GM19239 (cell line): ENCODE measurements at places on chromosomes 1 and 21.

- DNase-seq: no peak
Observed at GRCh38 chr1:67830928-67831830, 2.1 kb downstream of the GNG12 start.

DNA sequence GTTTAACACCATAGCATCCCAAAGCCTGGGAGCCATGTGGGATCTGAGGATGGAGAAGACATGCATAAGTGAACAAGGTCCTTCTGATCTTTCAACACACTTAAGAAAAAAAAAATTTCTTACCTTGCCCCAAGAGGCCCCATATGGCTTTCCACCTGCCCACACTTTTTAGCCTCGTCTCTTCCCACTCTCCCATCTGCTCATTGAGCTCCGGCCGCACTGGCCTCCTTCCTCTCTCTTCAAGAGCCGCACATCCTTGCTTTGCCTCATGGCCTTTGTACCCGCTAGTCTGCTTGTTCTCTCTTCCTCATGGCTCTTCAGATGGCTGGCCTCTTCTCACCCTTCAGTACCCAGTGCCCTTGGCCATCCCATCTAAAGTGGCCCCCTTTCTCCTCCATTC is 70.2 kb upstream of the PDE4B start:
- no peak for DNase-seq

DNA sequence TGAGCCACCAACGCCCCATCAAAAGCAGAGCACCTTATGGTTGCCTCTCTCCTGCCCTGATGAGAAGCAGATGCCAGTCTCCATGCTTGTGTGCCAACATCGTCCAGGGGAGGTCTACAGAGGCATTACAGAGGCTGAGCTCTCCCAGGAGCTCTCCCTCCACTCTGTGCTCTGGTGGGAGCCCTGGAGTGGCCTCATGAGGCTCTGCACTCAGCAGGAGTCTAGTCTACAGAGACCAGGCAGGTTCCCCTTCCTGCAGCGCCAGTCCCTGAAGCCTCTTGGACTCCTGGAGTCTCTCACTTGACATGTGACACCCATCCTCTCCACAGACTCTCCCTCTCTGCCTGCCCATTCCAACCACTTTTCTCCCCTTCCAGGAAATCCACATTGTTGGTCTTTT is 3.4 kb downstream of the DCST1 start:
- DNase-seq: no peak

- DNase-seq: no peak
Observed at GRCh38 chr1:151820940-151821339, 10.7 kb downstream of the RORC start.

DNA sequence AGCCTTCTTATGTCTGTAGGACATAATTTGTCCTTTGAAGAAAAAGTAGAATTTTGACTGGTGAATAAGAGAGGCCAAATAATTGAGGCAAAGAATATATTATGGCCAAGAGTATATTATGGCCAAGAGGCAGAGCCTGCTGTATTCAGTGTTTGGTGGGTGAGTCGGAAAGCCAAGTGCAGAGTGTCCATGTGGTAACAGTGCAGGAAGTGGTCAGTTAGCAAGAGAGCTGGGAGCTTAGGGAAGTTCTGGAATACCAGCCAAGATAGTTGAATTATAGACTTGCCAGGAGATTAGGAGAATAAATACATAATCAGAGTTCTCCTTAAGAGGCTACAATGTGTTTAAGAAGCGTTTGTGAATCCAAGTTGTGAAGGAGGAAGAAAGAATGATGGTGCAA is 131.5 kb upstream of the LMO4 start:
- DNase-seq: no peak

DNA sequence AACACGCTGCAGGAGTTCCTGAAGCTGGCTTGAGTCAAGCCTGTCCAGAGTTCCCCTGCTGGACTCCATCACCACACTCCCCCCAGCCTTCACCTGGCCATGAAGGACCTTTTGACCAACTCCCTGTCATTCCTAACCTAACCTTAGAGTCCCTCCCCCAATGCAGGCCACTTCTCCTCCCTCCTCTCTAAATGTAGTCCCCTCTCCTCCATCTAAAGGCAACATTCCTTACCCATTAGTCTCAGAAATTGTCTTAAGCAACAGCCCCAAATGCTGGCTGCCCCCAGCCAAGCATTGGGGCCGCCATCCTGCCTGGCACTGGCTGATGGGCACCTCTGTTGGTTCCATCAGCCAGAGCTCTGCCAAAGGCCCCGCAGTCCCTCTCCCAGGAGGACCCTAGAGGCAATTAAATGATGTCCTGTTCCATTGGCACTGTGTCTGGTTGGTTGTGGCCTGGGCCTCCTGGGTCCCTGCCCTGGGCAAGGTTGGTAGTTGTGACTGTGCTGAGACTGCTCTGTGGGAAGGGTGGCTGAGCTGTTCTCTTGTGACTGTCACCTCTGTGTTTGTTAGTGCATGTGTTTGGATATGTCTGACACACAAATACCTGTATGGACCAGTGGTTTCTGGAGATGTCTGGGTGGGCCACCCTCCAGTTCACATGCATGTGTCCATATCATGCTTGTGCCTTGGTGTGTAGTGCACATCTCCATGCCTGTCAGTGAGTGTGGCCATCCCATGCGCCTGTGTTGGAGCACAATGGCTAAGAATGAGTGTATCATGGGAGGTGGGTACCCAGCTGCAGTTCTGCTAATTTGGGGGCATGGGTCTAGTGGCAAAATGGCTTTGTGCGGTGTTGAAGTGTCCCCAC is 1.4 kb downstream of the SH3BGRL3 start:
- no peak for DNase-seq

DNA sequence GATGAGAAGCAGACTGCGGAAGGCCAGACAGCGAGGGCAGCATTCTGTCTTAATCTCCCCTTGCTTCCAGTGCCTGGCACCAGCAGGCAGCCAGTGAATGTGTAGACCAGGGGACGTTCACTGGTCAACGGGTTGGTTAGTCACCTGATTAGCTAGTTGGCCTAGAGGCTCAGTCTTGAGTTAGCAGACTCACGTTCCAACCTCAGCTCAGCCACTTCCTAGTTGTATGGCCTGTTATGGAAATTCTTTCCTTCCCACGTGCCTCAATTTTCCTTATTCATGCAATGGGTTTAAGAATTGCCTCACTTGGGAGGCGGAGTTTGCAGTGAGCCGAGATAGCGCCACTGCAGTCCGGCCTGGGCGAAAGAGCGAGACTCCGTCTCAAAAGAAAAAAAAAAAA is 249.6 kb upstream of the TMEM51 start:
- DNase-seq: no peak
